Kidney (tissue), 22 donors: ENCODE measurements at places on chromosomes 13 and 19. TPM values are rescaled to one million over a fixed set of nuclear protein-coding genes. Genes with fewer than 3 reads are reported as not detected.
A peak's percentile ranks its signal among the peaks of the same experiment; 100 is the strongest.

GRCh38 chr13:66958611-66959010 lies 271.5 kb downstream of the PCDH9 start:
- DNase-seq, result no peak

DNA sequence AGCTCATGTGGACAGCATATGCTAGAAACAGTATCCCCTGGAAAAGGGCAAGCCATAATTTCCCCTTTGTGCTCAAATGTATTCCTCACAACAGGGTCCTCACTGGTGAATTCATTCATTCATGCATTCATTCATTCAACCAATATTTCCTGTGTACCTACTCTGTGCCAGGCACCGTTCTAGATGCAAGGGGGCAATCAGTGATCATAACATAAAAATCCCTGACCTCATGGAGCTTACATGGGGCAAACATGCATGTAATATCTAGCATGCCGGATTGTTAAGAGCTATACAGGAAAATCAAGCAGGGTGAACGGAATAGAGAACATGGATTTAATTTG lies 2.6 kb downstream of the RANBP3 start:
- no peak for DNase-seq

ARL11 gene
- 1.6 TPM for total RNA-seq

DNA sequence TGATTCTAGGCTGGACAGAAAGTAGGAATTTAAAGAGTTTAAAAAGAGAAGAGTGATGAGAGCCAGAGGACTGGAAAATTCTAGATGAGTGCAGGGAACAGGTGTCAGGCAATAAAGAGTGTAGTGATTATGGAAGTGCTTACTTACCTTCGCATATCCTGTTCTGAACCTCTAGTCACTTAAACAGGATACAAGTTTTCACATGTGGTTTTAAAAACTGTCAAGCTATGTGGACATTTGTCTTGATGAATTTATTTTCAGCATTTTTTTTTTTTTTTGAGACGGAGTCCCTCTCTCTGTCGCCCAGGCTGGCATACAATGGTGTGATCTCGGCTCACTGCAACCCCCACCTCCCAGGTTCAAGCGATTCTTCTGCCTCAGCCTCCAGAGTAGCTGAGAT lies 34.3 kb upstream of the IL17D start:
- no peak for DNase-seq

ZNF726 gene
- 6.4 TPM for total RNA-seq

GRCh38 chr19:42548552-42548951 lies 20.3 kb upstream of the CEACAM1 start:
- no peak for DNase-seq

MAMSTR gene
- total RNA-seq, result 2.2 TPM

DNA sequence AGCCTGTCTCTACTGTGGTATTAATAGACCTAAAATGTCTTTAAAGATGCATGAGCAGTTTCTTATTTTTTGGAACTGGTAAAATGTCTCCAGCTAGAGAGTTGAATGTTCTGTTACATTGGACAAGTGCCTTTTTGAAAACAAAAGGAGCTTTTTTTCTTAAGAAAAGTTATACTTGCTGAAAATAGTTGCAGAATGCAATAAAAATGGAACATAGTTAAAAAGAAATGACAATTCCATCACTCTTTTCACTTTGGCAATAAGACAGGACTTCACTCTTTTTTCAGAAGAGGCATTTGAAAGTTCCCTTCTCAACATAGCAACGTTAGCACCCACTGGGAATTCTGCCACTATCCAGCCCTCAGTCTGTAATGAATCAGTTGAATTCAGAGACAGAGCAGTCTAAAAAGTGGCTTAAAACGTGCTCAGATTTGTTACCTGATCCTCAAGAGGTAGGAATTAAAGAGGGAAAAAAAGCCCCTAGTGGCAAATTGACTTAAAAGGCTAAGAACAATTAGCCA lies 10.1 kb downstream of the RGCC start:
- no peak for DNase-seq

GRCh38 chr19:53132141-53132991 lies at the start of gene ZNF415:
Gene ZNF415 (minus strand): TSS chr19:53132910. CDS start chr19:53122676, 10,234 bp downstream.
- peak; percentile 95 for DNase-seq
